Stimulated activated CD4-positive, alpha-beta T cell treated with anti-CD3 and anti-CD28 coated beads, Interleukin-1b, Interleukin-23, amount 100 ng/mL, for 1 hour (primary cell): ENCODE measurements at places on chromosomes 12 and 14.

DNA sequence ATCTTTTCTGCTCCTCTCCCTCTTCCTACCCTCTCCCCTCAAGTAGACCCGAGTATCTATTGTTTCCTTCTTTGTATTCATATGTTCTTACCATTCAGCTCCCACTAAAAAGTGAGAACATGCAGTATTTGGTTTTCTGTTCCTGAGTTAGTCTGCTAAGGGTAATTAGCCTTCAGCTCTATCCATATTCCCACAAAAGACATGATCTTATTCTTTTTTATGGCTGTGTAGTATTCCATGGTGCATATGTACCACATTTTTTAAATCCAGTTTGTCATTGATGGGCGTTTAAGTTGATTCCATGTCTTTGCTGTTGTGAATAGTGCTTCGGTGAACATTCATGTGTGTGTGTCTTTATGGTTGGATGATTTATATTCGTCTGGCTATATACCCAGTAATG lies 32.2 kb downstream of the CRADD start:
- no peak for DNase-seq

- DNase-seq: no peak
Observed at GRCh38 chr12:26150736-26151450, 26.1 kb upstream of the BHLHE41 start.

GRCh38 chr12:87796961-87797516 lies 232.2 kb downstream of the C12orf50 start:
- DNase-seq: no peak

- no peak for DNase-seq
Observed at GRCh38 chr12:24947541-24948419, 1.1 kb downstream of the BCAT1 start.

DNA sequence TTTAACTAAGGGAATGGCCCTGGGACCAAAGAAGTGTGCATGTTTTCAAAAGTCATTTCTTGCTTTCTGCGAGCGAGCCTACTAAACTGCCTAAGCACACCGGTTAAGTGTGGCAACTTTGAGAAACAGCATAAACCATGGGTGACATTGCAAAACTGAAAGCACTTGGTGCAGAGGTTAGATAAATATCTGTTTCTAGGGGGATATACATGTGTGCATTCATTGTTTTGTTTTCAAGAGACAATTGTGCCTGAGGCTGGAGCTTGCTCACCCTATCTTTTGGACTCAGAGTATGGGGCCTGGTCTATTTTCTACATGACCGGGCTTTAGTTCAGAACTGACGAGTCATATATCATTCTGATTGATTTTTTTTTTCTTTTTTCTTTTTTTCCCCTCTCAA lies 923.4 kb downstream of the NRXN3 start:
- DNase-seq: no peak

GRCh38 chr12:6959805-6960592 lies 8.8 kb downstream of the PTPN6 start:
- DNase-seq: no peak

DNA sequence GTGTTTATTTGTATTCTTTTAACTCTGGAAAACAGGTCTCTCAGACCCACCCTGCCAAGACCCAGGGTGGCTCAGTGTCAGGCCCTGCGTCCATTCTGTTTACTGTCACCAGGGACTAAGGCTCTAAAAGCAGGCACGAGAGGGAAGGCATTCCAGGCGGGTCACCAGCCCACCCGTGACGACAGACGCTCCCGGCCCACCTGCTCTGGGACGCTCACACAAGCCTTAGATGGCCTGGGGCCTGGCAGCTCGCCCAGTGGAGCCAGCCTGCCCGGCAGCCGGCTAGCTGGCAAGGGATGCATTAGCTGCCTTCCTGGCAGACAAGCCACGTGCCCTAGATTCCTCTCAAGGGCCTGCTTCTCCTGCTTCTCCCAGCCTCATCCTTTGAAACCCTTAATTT lies 9.2 kb upstream of the NUAK1 start:
- DNase-seq: no peak

DNA sequence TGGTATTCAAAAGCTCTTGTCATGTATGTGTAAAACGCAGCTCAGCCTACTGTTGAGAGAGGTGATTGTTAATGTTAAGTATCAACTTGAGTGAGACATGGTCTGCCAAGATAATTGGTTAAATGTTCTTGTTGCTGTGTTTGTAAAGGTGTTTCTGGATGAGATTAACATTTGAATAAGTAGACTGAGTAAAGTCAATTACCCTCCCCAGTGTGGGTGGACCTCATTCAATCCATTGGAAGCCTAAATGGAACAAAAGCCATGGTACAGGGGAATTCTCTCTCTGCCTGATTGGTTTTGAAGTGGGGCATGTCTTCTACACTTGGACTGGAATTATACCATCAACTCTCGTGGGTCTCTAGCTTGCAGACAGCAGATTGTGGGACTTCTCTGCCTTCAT lies 63.8 kb upstream of the RERGL start:
- no peak for DNase-seq

- DNase-seq: no peak
Observed at GRCh38 chr12:82415402-82415801, 57.1 kb downstream of the METTL25 start.

GRCh38 chr12:5036031-5036430 lies 7.6 kb upstream of the KCNA5 start:
- DNase-seq: no peak

DNA sequence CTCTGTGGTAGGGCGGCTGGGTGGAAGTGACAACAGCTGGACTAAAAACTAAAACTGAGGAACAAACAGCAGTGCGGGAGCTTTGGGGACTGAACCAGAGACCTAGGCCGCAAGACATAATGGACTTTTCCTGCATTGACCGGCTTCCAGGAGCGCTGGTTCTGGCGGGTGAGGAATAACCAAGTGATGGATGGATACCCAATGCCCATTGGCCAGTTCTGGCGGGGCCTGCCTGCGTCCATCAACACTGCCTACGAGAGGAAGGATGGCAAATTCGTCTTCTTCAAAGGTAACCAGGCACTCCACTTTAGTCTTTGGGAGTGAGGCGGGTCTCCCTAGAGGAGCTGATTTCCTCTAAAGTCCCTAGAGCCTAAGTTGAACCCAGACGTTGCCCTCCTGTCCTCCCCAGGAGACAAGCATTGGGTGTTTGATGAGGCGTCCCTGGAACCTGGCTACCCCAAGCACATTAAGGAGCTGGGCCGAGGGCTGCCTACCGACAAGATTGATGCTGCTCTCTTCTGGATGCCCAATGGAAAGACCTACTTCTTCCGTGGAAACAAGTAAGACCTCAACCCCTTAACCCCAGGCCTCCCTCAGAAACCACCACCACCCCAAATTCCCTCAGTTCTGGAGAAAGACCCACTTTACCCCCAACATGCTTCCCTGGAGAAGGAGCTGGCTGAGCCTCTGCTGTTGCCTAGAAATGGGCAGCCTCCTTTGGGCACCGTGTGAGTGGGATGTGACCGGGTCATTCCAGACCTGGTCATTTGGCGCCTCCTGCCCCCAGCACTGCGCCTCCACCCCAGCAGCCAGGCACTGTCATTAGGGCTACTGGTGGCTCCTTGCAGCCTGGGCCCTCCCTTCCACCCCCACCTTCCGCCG lies 8.1 kb downstream of the MMP14 start:
- no peak for DNase-seq

GRCh38 chr12:40010899-40011774 lies 94.7 kb downstream of the SLC2A13 start:
- DNase-seq: no peak

- DNase-seq: no peak
Observed at GRCh38 chr14:54867011-54867410, 35.6 kb downstream of the GCH1 start.

GRCh38 chr14:43956741-43957140 lies 550.3 kb downstream of the FSCB start:
- no peak for DNase-seq
